ENCODE measurements at places on chromosomes 1 and 21.

GRCh38 chr1:157269656-157270375 lies 131.6 kb upstream of the ETV3 start:
- no peak for DNase-seq

DNA sequence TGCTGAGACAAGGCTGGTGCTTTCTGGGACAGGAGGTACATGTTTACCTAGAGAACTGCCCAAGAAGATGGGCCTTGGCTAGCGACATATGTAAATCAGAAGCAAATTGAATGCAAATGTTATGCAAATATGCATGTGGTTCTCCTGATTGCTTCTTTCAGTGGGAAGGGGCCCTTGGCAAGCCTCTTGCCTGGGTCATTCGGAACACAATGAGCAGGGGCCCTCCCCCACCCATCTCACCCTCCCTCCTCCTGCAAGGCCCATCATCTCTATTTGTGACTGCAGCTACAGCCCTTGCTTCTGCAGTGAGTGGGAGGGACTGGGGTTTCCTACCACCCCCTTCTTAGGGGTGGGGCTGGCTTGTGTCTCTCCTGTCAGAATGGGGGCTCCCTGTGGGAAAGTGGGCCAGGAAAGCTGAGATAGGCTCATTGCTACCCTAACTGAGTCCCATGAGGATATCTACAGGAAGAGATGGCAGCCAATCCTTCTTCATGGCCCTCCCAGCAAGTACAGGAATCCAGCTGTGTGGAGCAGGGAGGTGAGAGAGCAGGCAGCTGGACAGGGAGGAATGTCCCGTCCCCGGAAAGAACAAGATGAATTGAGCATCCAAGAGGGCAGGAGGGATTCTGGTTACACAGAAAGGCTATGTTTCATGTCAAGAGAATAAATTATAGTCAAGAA lies 31.0 kb downstream of the FOXD2 start:
- DNase-seq = no peak

- peak; percentile 50 for DNase-seq
These were observed 748 bp downstream of the PPP1R15B start for GRCh38 chr1:204410688-204411450.

DNA sequence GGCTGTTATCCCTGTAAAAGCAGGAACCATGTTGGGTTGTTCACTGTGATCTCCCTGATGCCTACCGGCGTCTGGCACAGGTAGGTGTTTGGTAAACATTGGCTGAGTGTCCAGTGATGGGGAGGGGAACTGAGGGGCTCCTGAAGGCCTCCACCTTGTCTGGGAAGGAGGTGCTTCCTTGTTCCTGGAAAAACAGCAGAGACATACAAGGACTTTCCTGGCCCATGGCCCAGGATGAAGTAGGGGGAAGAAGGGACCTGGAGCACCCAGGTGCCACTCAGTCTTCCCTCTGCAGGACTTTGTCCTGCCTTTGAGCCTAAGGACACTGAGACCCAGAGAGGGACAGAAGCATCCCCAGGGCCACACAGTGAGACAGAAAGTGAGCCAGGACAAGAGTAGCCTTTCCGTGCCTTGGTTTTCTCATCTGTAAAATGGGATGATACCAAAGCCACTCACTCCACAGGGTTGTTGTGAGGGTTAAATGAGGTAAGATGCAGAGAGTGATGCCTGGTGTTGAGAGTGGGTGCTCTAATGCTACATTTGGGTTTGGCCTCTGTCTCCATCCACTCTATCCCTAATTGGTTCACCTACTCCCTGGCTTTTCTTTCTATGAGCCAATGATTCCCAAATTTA lies 6.1 kb upstream of the HEYL start:
- no peak for DNase-seq

DNA sequence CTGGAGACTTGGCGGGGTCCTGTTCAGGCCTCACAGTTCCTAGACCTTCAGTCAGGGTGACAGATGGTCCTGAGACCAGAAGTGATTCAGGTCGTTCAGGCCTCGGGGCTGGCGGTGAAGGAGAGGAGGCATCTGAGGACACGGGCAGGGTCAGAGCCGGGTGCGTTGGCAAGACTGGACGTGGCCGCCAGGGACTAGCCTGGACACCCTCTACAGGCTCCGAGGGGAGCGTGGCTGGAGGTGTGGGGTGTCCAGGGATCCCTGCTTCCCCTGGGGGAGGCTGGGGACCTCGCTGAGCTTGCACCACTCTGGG lies 64.0 kb upstream of the TARDBP start:
- no peak for DNase-seq

GRCh38 chr1:26155370-26156284 lies 3.3 kb upstream of the FAM110D start:
- DNase-seq = no peak

DNA sequence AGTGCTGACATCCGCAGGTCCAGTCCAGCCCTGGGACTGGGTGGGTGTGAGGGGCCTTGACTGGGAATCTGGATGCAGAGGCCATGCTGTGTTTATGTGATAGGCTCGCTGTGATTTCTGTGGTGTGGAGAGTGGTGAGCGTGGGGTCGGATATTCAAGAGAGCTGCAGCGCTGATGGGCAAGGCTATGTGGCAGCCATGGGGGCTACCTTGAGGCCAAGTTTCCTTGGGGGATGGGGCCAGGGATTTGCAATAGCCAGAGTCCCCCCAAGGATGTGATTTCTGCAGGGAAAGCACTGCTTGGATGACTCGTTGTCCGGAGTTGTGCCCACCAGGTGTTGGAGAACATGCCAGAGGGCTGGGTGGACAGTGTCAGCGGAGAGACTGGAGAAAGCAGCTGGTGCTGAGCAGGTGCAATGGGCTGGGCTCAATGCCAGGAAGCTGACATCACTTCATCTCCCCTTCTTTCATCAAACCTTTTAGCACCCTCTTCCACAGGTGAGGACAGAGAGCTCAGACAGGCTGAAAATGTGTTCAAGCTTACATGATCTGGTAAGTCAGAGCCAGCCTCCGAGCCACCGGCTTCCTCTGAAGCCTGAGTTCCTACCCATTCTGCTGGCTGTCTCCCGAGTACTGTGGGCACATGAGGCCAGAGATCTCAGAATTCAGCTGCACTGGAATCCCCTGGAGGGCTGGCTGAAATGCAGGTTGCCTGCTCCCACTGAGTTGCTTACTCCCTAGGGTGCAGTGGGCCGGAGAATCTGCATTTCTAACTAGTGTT lies 132.9 kb downstream of the RHOU start:
- no peak for DNase-seq

GRCh38 chr1:226604560-226605317 lies 56.2 kb downstream of the STUM start:
- no peak for DNase-seq

DNA sequence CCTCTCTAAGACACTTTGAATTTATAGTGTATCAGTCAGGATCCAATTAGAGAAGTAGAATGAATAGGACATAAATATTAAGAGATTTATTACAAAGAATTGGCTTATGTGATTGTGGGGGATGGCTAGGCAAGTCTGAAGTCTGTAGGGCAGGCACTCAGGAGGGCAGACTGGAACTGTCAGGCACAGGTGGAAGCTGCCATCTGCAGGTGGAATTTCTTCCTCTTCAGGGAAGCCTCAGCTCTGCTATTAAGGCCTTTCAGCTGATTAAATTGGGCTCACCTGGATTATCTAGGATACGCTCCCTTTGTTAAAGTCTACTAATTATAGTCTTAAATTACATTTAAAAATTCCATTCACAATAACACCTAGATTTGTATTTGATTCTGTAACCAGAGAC lies 92.0 kb upstream of the HAO2 start:
- DNase-seq = peak; percentile 8

- no peak for DNase-seq
These were observed 471.0 kb upstream of the PBX1 start for GRCh38 chr1:164087906-164088453.

DNA sequence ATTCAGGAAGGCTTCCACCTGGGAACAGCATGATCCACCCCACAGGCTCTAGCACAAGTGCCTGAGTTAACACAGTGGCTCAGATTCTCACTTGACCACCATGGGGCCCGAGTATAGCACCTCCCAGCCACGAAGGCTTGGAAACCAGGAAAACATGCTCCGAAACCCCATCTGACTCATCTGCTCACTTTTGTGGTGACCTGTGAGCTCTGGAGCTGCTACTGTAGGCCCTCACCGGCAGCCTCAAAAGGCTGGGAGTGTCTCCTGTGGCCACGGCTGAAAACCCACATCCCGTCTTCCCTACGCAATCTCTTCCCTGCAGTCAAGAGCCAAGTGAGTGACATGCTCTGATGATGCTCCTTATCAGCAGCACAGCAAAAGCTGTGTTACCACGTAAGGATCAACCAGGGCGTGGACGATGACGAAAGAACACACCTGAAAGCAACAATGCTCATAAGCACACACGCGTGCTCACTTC lies 81.4 kb downstream of the TGFBR3 start:
- DNase-seq = peak; percentile 88

- DNase-seq = no peak
These were observed 39.6 kb downstream of the SDC3 start for GRCh38 chr1:30868833-30869435.

GRCh38 chr1:164728719-164729118 lies 169.7 kb downstream of the PBX1 start:
- no peak for DNase-seq

DNA sequence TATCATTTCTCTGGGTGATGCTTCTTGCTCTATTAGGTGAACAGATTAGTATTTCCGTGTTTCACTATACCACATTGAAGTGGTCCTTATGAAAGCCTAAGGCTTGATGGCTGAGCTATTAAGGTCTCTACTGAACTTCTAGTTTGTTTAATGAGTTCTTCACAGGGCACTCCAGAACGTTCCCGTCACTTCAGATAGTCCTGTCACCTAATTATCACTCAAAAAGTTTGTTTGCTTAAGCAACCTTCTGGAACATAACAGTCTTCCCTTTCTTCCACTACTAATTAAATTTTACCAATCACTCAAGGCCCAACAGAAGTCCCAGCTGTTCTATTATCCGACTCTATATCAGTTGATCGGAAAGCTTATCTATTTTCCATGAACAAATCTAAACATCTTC lies 104.6 kb upstream of the ZC3H11B start:
- DNase-seq = no peak

DNA sequence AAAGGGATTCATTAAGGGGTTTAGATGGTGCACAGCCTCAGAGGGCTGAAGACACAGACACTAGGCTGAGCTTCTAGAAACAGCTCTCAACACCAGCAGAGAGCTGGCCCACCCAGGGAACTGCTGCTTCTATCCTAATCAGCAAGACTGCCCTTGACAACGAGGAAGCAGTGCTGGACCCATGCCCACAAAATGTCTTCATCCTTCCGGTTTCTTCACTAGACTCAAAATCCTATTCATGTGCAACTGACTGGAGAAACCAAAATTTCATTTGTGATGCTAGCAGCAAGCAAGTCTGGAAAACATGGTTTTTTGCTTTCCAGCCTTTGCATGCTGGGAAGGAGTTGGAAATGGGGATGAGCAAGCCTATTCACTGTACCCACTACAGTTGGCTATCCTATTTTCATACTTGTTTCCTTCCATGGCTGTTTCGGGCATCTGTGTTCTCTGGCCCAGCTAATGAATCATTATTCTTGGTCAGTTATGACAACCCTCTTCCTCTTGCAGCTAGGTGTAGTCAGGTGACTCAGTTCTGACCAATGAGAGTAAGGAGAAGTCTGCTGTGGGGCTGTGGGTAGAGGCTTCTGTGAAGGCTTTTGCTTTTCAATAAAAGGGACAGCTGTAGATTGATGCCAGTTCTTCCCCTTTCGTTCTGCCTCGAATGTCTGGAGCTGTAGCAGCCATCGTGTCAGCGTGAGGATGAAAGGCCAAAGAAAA lies 14.6 kb upstream of the TMEM61 start:
- no peak for DNase-seq

DNA sequence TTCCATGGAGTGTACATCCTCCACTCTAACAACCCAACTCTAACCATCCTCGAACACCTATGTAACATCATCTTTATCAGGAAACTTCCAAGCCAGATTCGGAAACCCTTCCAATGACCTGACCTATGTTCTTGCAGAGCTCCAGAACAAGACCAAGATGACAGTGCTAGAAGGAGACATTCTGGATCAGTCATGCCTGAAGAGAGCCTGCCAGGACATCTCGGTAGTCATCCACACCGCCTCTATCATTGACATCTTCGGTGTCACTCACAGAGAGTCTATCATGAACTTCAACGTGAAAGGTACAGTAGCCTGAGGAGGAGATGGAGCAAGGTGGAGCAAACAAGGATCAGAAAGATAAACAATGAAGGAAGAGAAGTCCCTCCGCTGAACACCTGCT lies 36.1 kb upstream of the HSD3B1 start:
- DNase-seq = no peak

GRCh38 chr1:98668733-98669132 lies 7.2 kb downstream of the SNX7 start:
- DNase-seq = no peak

- DNase-seq = no peak
These were observed 41.8 kb upstream of the RAP1A start for GRCh38 chr1:111577814-111578213.

DNA sequence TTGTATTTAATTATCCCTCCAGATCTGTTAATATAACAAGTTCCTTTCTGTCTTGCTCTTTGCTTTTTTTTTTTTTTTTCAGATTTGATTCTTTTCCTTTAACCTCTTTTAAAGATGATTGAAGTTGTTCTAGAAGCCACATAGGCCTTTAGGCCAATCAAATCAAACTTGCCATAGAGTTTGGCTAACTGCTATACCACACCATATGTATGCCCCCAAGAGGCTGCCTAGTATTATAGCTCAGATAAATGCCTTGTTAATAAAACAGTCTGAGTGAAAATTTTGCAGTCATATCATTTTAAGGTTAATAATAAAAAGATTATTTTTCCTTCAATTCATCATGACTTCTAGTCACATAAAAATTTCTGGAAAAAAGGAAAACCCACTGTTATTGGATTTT lies 696.0 kb upstream of the CHRM3 start:
- DNase-seq = no peak

DNA sequence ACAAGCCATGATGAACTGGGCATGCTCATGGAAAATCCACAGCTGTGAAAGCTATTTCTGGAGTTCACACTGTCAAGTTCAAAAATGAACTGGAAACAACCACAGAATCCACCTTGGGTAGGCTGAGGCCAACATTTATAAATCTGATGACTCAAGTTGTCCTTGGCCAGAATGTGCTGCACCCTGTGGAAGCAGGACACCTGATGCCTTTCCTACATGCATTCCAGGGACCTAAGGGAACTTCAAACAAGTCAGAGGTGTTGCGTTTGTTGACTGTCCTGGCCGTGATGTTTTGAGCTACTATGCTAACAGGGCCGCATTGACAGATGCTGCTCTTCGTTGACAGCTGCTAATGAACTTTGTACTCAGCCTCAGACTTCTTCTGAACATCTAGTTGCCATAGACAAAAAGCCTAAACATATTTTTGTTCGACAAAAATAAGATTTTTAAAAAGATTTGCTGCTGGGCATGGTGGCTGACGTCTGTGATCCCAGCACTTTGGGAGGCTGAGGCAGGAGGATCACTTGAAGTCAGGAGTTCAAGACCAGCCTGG lies 127.9 kb upstream of the SLC45A1 start:
- no peak for DNase-seq
